ENCODE measurements at places on chromosomes 5 and 9.

GRCh38 chr9:99173570-99174504 is 47.9 kb downstream of the ALG2 start:
- DNase-seq: no peak

- DNase-seq: no peak
Observed at GRCh38 chr9:78612091-78612490, 315.2 kb downstream of the PSAT1 start.

GRCh38 chr5:149262315-149262714 is 9.3 kb upstream of the AFAP1L1 start:
- DNase-seq: no peak

DNA sequence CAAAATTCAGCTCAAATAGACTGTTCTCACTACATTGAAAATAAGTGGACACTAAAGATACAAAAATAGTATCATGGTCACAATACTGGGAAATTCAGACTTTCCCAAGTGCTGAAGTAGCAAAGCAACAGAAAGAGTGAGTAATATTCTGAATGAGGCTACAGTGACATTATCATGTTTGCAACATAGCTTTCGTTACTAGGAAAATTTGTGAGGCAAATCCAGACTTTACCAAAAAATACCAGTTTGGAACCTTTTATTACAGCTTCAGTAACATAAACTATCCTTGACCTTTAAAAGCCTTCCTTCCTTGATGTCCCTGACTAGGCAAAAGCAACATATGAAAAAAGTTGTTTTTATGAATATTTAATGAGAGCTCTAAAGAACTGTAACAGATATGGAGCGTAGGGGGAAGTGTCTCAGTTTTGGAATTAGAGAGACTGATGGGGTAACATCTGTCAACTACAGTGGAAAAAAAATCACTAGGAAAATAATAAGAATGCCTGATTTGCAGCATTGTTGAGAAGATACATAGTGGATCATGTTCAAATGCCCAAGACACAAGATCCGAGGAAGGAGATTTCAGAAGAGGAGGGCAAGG is 312.9 kb downstream of the ADGRV1 start:
- DNase-seq: no peak

- no peak for DNase-seq
Observed at GRCh38 chr5:170573660-170574059, 69.8 kb downstream of the KCNIP1 start.

GRCh38 chr5:156865427-156865826 is 15.3 kb downstream of the PPP1R2B start:
- DNase-seq: no peak

DNA sequence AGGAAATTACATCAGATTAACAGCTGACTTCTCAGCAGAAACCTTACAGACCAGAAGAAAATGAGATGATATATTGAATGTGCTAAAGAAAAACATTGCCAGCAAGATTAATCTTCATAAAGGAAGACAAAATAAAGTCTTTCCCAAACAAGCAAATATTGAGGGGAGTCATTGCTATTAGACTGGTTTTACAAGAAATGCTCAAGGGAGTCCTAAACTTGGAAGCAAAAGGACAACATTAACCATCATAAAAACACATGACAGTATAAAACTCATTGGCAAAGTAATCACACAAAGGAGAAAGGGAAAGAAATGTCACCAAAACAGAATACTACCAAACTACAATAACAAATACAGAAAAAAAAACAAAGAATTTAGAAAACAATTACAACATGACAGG is 101.7 kb downstream of the FBXL17 start:
- DNase-seq: no peak

- DNase-seq: no peak
Observed at GRCh38 chr9:106969696-106970095, 106.7 kb downstream of the ZNF462 start.

GRCh38 chr9:105958587-105958986 is 264.2 kb downstream of the TMEM38B start:
- DNase-seq: no peak

DNA sequence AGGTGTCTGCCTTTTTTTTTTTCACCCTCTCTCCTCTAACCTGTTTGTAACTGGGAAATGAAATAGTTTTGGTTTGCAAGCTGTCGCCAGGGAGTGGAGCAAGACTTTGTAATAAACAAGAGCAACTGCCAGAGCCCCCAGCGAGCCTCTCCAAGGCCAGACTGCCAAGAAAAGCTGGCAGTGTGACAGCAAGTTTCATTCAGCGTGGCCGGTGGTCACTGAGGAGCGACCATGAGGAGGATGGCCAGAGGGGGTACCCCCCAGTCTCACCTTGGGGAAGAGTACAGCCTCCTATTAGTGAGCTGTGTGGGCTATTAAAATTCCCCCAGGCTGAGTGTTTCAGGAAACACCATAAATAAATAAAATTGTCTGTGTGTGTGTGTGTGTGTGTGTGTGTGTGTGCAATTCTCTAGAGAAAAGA is 49.9 kb downstream of the ZFAND5 start:
- DNase-seq: no peak

DNA sequence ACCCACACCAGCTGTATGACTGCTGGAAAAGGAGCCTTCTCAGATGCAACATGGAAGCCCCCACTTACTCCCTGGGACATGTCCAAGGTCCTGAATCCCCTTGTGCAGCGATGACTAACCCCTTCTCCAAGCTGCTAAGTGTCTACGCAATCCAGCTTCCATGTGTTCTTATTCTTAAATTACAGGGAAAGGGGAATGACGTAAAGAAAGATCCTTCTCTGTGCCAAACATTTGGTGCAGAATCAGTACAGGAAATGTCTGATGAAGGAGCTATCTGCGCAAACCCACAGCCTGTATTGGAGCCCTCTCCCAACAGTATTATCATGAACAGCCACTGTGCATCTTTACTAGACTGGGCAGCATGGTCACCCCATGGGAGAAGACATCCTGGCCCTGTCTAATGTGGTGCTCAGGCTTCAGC is 183.2 kb downstream of the FRMD3 start:
- DNase-seq: no peak

DNA sequence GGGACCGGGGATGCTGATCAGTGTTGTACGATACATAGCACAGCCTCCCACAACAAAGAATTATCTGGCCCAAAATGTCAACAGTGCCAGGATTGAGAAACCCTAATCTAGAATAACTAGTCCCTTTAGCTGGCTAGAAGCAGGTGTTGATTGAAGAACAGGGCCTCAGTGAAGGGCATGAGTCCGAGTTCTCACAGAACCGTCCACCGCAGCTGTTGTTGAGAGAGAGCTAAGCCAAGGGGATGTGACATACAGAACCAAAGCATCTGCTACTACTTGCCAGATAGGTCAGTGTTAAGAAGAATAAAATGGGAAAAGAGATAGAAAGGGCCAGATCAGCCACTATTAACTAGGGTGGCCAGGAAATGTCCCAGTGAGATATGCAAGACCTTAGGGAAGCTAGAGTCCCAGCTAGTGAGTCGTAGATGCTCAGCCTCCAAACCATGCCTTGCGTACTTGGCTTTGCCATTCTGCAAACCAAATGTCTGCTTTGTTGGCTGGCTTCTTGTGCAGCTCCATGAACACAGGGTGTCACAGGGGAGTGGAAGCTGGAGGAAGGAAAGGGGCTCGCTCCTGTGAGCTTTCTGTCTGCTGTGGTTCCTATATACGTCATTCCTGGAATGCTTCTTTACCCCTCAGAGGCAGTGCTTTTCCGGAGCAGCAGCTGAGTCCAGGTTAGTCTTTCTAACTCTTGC is 68.9 kb downstream of the FBXO38 start:
- DNase-seq: no peak

- DNase-seq: no peak
Observed at GRCh38 chr5:113070901-113071300, 94.3 kb downstream of the DCP2 start.

DNA sequence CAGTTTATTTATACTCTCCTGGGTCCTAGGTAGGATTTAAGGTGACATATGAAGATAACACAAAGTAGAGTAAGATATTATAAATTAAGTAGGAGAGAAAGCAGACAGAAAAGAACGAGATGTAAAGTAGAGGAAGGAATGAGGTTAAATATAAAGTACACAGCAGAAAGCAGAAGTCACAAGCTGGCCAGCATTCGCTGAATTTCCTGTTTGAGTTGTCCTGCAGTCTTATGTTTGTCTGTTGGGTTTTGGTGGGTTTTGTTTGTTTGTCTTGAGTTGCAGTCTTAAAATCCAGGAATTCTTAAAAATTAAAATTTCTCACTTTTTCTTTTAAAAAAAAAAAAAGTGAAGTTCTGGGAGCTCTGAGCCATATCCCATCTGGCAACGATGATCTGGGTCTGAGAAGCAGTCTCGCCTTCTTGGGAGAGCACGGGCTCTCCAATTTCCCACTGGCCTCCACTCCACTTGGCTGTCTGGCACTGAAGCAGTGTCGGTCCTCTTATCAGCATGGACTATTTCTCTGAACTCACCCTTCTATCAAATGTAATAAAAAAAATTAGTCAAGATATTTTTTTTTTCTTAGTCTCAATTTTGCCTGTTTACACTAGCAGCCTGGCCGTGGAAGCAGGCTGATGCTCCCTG is 2.0 kb downstream of the S100Z start:
- no peak for DNase-seq

DNA sequence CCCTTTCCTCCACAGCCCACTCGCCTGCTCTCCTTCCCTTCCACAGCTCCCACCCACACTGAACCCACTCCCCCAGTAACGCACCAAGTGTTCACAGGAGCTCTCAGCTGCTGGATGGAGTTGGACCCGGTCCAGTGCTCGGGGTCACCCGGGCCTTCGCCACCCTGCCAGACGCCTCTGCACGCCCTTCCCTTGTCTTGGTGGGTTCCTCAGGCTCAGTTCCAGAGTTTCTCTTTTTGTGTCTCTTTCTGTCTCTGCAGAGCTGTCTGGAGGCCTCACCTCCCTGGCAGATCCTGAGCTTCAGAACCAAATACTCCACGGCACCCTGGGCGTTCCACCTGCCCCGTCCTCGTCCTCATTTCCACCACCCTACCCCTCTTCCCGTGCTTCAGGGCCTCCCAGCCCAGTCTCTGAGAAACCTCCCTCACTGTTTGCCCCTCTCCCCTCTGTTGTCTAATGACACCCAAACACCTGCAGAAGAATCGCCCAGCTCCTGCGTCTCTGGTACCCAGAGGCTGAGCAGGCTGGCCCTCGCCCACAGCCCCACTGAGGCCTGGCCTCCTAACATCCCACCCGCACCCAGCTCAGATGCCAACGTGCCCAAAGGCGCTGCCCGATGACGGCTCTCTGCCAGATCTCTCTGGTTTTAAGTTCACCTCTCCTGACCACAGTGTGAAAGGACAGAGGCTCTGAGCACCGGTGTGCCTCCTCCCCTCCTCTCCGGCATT is 74.3 kb downstream of the COL23A1 start:
- no peak for DNase-seq

DNA sequence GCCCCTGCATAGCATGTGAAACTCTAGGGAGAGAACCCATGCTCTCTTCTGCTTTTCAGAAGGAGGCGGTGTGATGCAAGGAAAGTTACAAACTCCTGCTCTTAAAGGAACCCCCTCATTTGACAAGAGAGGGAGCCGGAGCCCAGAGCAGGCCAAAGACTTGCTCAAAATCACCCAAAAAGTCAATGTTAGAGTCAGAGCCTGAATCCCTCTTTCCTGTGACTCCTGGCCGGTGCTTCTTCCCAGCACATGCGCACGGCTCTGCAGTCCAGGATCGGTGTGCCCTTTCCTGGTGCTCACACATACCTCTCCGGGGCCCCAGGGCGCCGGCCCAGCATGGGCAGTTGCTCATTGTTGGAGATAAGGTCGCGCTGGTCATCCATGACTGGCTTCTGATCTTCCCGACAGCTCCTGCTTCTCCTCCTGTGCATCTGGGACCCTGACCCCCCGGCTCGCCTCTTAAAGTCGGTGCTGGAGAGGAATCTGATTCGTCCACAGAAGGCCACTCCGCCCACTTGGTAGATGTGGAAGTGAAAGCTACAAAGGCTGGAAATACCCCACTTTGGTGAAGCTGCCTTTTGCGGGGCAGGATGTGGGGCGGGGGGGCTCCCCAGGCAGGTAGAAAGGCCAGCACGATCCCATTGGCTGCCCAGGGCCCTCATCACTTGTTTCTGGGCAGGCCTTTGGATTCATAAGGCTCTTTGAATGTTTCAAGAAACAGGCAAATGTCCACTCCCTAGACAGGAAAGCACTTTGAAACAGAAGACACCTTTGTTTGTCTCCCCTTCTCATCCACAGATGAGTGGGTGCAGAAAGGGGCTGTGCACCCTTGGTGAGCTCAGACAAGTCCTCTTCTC is at the start of gene CD74:
CD74 (minus strand) TSS at position 592 of the 857 bp plus-strand sequence; CDS start at position 431, 161 bp downstream.
- DNase-seq: peak; percentile 85

DNA sequence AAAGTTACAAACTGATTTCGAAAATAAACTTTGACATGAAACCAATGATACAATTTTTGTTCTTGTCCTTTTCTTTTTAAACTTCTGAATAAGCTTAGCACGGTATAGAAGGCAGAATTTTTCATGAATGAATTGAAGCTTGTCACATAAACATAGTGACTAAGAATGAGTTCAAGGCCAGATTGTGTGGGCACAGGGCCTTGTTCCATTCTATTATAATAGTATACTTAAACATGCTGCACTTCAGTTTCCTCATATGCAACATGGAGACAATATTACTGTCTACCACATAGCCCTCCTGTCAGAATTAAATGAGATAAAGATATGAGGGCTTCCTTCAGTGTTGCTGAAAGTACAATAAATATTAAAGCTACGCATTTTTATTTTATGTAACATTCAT is 204.2 kb upstream of the HAPLN1 start:
- no peak for DNase-seq

GRCh38 chr9:97688654-97689053 is 8.5 kb downstream of the XPA start:
- no peak for DNase-seq

- no peak for DNase-seq
Observed at GRCh38 chr5:168464214-168464613, 22.1 kb upstream of the RARS1 start.

GRCh38 chr5:96771395-96771794 is 36.4 kb downstream of the ERAP1 start:
- DNase-seq: no peak

DNA sequence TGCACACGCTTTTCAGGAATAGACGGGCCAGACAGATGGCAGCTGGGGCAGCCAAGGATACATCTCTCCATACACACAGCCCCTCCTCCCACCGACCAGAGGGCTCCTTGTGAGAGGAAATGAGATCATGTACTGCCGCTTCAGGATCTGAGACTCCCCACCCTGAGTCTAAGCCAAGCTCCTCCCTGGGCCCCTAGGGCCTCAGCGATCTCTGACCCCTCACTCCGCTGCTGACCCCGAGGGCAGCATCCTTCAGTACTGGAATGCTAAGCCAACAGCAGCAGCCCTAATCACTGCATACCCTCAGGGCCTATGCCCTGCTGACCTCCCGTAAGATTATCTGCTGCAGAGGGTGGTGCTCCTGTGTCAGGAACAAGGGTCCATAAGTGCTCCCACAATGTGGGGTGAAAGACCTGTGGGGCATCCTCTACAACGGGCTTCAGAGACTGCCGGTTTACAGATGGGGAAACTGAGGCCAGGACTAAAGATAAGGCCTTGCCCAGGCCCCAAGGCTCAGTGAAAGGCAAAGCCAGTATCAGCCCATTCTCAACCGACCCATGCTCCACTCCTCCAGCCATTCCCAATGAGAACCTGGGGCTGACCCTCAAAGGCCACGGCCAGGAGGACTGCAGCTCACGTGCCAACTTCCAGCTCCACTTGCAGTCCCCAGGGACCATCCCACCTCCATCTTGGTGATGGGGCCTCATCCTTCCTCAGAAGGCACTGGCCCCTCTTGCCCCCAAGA is 37.5 kb downstream of the BICD2 start:
- no peak for DNase-seq

GRCh38 chr9:23120630-23121029 is 674.0 kb downstream of the DMRTA1 start:
- DNase-seq: no peak

- DNase-seq: no peak
Observed at GRCh38 chr9:130869250-130869649, 27.4 kb downstream of the QRFP start.

- DNase-seq: no peak
Observed at GRCh38 chr5:139600336-139600949, 39.3 kb downstream of the UBE2D2 start.

GRCh38 chr9:110410961-110411360 is 73.3 kb upstream of the TXNDC8 start:
- no peak for DNase-seq

Data from GM12892 (cell line).